ENCODE measurements at places on chromosomes 16 and 17. TPM values are rescaled to one million over a fixed set of nuclear protein-coding genes. Genes with fewer than 3 reads are reported as not detected.

DNA sequence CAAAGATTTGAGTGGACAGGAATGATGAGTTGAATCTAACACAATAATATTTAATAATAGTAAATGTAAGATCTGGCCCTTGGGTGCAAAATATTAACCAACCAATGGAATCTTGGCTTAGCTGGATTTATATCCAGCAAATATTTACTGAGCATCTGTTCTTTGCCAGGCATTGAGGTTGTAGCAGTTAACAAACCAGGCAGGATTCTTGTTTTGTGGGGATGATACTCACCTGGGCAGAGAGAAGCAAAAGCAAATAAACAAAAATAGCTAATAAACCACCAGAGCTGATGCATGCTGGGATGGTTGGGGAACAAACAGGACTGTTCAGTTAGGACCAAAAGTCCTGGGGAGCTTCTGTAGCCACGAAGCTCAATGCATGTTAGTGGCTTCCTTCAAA, 84.1 kb upstream of the CDH13 start:
- DNase-seq = no peak

- DNase-seq = no peak
Measured at GRCh38 chr16:11361701-11362451, 16.6 kb downstream of the RMI2 start.

GRCh38 chr16:85541980-85542900, 70.9 kb upstream of the GSE1 start:
- no peak for DNase-seq

The KRTAP9-4 gene
- polyA plus RNA-seq = not detected

GRCh38 chr16:22055881-22056280, 36.5 kb upstream of the VWA3A start:
- no peak for DNase-seq

GRCh38 chr16:59773330-59773729, 1039.2 kb upstream of the GOT2 start:
- no peak for DNase-seq

The HSF5 gene
- 0.23 TPM for polyA plus RNA-seq

DNA sequence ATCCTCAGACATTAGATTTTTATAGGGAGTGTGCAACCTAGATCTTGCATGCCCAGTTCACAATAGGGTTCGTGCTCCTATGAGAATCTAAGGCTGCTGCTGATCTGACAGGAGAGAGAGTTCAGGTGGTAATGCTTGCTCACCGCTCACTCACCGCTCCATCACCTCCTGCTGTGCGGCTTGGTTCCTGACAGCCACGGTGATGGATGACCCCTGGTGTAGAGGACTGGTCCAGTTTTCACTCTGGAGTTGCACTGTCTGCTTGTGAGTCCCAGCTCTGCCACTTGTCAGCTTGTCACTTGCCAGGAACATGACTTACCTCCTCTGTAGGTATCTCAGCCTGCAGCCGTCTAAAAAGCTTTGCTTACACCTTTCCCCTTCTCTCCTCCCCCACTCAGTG, 214.6 kb downstream of the SNX29 start:
- DNase-seq = no peak

The MT2A gene
- polyA plus RNA-seq = 22.5 TPM

GRCh38 chr16:74991593-74992403, 6.9 kb upstream of the WDR59 start:
- DNase-seq = no peak

- DNase-seq = no peak
Measured at GRCh38 chr16:48591976-48592375, 18.0 kb downstream of the N4BP1 start.

The TMC5 gene
- 0.30 TPM for polyA plus RNA-seq

- DNase-seq = no peak
Measured at GRCh38 chr17:11005940-11006339, 168.1 kb upstream of the PIRT start.

The TVP23A gene
- polyA plus RNA-seq = 7.9 TPM

The SNF8 gene
- 89.8 TPM for polyA plus RNA-seq

- no peak for DNase-seq
Measured at GRCh38 chr17:49956780-49957179, 12.2 kb upstream of the DLX4 start.

- DNase-seq = no peak
Measured at GRCh38 chr17:17433000-17433703, 43.6 kb upstream of the MED9 start.

The SNX20 gene
- polyA plus RNA-seq = 0.46 TPM

The CYB5D1 gene
- 24.2 TPM for polyA plus RNA-seq

GRCh38 chr17:57594767-57595166, 150.3 kb downstream of the CCDC182 start:
- DNase-seq = no peak

The CHST4 gene
- polyA plus RNA-seq = 0.32 TPM

The TP53TG3B gene
- polyA plus RNA-seq = not detected

- DNase-seq = no peak
Measured at GRCh38 chr17:75244133-75244866, 17.1 kb downstream of the GGA3 start.

DNA sequence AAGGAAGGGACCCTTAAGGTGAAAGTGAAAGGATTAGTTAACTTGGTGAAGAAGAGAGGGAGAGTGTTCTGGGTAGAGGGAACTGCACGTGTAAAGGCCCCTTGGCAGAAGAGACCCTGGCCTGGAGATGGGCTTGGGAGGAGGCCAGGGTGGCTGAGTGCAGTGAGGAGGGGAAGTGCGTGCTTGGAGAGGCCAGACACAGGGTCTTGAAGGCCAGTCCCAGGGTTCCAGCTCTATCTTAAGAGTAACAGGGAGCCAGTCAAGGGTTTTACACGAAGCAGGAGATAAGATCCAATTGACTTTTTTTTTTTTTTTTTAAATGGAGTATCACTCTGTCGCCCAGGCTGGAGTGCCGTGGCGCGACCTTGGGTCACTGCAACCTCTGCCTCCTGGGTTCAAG, 15.2 kb upstream of the DOK4 start:
- DNase-seq = no peak

- DNase-seq = no peak
Measured at GRCh38 chr17:78899361-78900260, 3.4 kb downstream of the CEP295NL start.

DNA sequence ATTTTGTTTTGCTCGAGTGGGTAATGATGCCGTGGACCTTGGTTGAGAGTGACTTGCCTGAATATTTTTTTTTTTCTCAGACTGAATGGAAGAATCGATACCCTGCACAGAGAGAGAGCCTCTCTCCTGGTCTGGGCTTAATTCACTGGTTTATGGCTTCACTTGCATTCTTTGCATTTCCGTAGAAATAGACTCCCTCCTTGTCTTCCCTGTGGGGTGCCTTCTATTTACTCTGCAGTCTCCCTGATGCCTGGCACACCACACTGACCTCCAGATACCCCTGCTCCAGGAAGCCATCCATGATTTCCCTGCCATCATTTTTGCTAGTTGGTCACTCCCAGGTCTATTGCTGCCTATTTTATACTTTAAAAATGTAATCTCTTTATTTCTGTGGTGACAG, 238.0 kb downstream of the SNX29 start:
- no peak for DNase-seq

DNA sequence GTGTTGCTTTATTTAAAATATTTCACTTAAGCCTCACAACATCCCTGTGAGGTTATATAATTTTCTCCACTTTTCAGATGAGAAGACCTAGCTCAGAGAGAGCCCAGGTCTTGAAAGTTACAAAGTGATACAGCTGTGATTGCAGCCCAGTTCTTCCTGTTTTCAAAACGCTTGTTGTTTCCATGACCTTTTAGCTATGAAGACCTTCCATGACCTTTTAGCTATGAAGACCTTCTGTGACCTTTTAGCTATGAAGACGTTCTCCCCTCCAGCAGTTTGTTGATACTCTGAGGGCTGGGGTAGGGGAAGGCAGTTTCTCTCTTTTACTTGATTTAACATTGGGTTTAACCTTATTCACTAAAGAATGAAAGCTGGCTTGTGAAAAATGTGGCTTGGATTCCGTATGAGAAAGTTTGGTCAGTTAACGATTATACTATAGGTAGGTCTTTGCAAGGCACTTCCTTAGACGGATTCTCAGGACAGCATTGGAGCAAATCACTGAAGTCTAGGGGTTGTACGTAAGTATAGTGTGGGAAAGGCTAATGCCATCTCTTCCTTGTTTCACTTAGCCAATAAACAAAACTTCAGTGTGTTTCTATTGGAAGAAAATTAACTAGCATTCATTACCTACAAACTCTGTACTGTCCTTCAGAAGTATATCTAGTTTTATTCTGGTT, 20.7 kb downstream of the PHKB start:
- DNase-seq = no peak

GRCh38 chr16:84919708-84920107, 91.6 kb downstream of the ZDHHC7 start:
- no peak for DNase-seq

- no peak for DNase-seq
Measured at GRCh38 chr17:17358060-17358751, 55.0 kb downstream of the NT5M start.

- no peak for DNase-seq
Measured at GRCh38 chr16:30941600-30942425, 7.1 kb upstream of the ORAI3 start.

- no peak for DNase-seq
Measured at GRCh38 chr16:50925758-50926357, 184.0 kb downstream of the CYLD start.

The KRT35 gene
- 0.07 TPM for polyA plus RNA-seq

DNA sequence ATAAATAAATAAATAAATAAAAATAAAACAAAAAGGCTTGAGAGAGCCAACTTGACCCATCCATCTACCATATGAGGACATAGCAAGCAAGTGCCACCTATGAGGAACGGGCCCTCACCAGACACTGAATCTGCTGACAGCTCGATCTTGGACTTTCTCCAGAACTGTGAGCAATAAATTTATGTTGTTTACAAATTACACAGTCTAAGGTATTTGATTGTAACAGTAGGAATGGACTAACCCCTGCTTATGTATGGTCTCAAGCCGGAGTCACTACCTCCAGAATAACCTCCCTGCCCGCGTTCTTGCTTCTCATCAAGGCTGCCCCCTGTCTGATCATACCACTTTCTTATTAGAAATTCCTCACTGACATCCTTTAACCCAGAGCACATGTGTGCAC, 9.9 kb downstream of the SLC5A11 start:
- no peak for DNase-seq

DNA sequence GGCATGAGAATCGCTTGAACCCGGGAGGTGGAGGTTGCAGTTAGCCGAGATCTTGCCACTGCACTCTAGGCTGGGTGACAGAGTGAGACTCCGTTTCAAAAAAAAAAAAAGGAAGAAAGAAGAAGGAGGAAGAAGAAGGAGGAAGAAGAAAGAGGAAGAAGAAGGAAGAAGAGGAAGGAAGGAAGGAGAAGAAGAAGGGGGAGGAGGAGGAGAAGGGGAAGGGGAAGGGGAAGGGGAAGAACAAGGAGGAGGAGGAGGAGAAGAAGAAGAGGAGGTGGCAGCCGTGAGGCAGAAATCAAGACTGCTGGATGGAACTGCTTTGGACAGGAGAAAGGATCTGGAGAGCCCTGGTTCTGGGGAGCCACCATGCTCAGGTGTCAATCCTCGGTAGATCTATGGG, 29.7 kb upstream of the PEMT start:
- DNase-seq = no peak

The CD300LG gene
- 0.89 TPM for polyA plus RNA-seq

GRCh38 chr17:41777157-41777573, 9.3 kb downstream of the JUP start:
- no peak for DNase-seq

GRCh38 chr17:17132746-17133145, 73.4 kb downstream of the PLD6 start:
- DNase-seq = no peak

GRCh38 chr17:58353389-58353825, 1.4 kb upstream of the SUPT4H1 start:
- DNase-seq = no peak

The PRKCB gene
- polyA plus RNA-seq = 7.7 TPM

GRCh38 chr16:88871730-88872416, 5.4 kb upstream of the PABPN1L start:
- no peak for DNase-seq

DNA sequence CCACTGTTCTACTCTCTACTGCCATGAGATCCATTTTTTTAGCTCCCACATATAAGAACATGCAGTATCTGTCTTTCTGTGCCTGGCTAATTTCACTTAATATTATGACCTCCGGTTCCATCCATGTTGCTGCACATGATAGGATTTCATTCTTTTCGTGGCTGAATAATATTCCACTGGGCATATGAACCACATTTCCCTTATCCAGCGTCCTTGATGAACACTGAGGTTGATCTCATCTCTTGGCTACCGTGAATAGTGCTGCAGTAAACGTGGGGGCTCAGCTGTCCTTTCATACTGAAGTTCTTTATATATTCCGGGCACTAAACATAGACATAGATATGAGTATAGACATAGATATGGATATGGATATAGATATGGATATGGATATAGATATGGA, 109.3 kb upstream of the TNRC6C start:
- no peak for DNase-seq

The INCA1 gene
- polyA plus RNA-seq = 8.0 TPM

The CRISPLD2 gene
- 9.6 TPM for polyA plus RNA-seq

The KRT9 gene
- not detected for polyA plus RNA-seq

The CLEC19A gene
- polyA plus RNA-seq = 0.08 TPM

GRCh38 chr16:76157629-76158028, 119.6 kb upstream of the CNTNAP4 start:
- no peak for DNase-seq

DNA sequence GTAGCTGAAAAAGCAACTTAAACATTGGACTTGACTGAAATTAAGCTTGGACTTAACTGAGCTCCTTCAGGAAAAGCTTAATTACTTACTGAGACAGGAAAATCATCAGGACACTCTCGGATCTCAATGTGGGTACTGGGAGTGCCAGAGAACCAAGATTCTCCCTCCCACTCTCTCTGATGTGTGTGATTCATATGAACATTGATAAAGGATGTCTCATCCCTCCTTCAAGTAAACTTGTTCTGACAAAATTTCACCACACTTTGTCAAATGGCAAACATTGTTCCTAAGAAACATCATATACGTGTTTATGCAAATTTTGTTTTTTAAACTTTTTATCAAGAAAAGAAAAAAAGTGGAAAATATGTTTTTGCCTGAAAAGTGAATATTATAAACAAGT, 4.1 kb upstream of the SLFN5 start:
- no peak for DNase-seq

GRCh38 chr17:29180788-29181160, 576 bp upstream of the MYO18A start:
- DNase-seq = no peak

DNA sequence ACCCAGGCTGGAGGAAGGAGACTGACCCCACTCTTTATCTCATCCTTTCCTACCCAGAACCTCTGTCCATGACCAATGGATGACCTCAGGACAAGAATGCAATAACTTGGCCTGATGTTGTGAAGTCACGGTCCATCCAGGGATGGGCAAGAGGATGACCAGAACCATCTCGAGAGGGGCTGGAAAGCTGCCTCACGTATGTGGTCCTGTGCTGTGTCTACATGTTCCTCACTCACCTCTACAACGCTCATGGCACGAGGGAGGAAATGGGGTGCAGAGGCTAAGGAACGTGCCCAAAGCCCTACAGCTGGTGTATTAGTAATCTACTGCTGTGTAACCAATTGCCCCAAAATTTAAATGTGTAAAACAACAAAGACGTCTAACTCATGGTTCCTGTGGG, 7.3 kb upstream of the KCTD5 start:
- DNase-seq = no peak

All from left renal pelvis (tissue), 4 donors.